AG08396 (cell line): ENCODE measurements at places on chromosomes 5 and 9.

GRCh38 chr9:4678679-4679267, 596 bp upstream of the CDC37L1 start:
- no peak for DNase-seq

GRCh38 chr5:67292201-67292940, 95.8 kb upstream of the CD180 start:
- no peak for DNase-seq

- DNase-seq, result peak; percentile 76
Observed at GRCh38 chr9:136564379-136564988, 18.6 kb upstream of the NOTCH1 start.

GRCh38 chr5:67577424-67577823, 380.8 kb upstream of the CD180 start:
- DNase-seq, result peak; percentile 24

DNA sequence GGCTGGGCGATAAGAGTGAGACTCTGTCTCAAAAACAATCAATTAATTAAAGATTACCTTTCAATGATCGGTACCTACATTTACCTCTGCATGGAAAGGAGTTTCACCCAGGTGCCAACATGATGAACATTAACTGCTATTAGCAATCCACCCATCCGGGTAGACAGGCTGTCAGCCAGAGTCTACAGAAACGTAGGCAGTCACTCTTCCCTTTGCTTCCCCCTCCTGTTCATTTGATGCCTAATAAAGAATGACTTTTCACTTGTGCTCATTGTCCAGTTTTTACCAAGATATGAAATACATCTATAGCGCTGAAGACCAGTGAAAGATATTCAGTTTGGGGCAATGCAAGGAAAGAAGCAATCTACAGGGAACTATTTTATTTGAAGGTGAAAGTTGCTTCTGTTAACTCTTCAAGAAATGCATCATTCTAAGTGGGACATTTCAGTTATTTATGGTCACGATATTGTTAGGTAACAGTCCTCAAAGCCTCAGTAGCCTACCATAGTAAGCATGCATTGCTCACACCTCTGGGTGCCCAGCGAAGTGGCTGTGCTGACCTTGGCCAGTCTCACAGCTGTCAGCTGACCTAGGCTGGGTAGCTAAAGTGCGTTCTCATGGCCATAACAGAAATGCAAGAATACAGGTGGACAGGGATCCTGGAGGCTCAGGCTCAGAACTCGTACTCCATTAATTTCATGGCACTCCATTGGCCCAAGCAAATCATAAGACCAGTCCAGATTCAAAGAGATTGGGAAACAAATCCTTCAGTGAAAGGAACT, 87.2 kb upstream of the DMRT1 start:
- DNase-seq, result no peak

DNA sequence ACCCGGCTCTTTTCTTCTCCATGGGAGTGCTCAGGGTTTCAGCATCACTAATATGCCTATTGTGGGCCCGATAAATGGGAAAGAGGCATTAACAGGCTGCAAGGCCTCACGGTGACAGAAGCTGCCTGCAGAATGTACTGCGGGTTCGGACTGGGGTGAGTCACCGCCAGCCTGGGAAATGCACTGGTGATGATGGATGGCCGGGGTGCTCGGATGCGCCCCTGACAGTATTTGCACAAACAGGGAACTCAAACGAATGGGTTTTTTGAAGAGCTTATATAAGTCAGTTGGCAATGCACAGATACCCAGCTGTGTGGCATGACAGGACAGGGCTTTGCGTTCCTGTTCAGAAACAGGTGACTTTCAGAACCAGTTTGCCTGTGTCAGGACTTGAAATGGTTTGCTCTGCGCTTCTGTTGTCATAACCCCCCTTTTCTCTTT, 42.0 kb upstream of the PITX1 start:
- no peak for DNase-seq

DNA sequence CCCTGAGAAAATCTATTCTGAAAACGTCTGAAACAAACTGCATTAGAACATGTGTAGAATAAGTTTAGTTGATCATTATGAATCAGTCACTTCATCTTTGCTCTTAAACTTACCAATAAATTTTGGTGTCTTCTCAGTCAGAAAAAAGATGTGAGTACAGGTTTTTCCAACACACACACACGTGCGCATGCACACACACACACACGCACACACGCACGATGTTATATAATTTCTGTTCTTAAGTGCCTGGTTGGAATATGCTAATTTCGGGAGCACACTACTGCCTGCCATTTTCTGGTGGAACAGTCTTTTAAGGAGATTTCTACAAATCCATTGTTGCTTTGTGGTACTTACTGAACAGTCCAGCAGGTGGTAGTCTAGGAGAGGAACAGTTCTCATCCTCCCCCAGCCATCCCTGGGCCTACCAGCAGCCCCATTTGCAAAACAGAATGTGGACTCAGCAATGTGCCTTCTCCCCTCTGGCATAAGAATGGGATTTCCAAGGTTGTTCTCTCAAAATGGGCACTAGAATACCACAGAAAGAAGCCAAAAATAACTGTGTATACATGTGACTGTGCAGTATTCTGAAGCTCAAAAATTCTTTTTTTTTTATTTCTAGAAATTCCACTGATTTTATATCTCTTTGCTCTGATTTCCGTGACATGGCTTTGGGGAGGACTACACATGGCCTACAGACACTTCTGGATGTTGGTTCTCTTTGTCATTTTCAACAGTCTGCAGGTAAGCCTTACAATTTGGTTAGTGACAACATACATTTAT, 281.3 kb downstream of the ARRDC3 start:
- peak; percentile 72 for DNase-seq

- no peak for DNase-seq
Observed at GRCh38 chr9:120403543-120403856, 176.5 kb downstream of the CDK5RAP2 start.

DNA sequence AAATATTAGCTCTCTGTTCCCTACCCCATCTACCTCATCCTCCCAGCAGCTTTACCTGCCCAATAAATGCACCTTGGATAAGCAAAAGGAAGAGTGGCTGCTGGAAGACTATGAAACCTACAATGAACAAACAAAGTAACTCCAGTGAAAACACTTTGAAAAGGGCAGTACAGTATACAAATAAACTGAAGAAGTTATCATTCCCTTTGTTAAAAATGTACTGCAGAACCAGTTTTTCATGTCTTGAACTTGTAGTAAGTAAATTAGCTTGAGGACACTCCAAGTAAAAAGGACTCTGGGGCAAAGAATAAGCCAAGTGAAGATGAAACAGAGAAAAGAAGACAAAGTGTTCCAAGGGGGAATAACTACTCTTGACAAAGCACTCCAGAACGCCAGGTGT, 457.1 kb downstream of the DTWD2 start:
- DNase-seq, result no peak
